ENCODE measurements at places on chromosomes 7 and 10.

- DNase-seq, result no peak
Observed at GRCh38 chr10:108014145-108014901, 849.8 kb upstream of the SORCS1 start.

GRCh38 chr10:9289811-9290210 lies 1235.3 kb downstream of the GATA3 start:
- DNase-seq, result no peak

- DNase-seq, result no peak
Observed at GRCh38 chr7:85328456-85328998, 141.7 kb upstream of the SEMA3D start.

GRCh38 chr10:50234486-50234885 lies 16.8 kb downstream of the ASAH2 start:
- no peak for DNase-seq

DNA sequence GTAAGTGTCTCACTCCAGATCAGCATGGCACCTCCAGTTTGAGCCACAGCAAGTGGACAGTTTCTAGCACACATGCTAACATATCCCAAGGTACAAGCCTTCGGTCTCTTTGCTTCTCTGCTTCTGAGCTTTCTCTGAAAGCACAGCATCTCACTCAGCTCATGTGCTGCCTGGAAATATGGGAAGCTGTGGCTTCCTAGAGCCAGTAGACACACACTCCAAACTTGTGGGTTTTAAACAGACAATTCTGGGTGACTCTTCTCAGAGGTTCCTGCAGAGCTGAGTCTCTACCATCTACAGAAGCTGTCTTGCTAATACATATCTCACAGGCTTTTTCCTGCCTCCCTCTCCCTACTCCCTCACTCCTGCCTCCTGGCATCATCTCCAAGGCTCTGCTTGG lies 23.9 kb upstream of the TMEM273 start:
- DNase-seq, result no peak

DNA sequence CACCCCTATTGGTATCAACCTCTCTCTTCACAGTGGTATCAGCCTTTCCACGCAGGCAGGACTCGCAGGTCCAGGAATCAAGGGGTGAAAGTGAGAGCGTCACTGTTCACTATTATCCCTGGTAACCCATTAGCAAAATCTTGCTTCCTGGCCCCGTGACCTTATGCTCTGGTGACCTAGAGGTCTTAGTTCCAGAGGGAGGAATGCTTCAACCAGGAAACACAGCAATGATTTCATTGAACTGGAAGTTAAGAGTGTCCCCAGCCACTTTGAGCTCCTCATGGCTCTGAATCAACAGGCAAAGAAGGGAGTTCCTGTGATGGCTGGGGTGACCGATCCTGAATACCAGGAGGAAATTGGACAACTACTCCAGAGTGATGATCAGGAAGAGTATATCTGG lies 90.6 kb downstream of the CUL2 start:
- no peak for DNase-seq

GRCh38 chr10:43170491-43170890 lies 32.2 kb downstream of the CSGALNACT2 start:
- no peak for DNase-seq

DNA sequence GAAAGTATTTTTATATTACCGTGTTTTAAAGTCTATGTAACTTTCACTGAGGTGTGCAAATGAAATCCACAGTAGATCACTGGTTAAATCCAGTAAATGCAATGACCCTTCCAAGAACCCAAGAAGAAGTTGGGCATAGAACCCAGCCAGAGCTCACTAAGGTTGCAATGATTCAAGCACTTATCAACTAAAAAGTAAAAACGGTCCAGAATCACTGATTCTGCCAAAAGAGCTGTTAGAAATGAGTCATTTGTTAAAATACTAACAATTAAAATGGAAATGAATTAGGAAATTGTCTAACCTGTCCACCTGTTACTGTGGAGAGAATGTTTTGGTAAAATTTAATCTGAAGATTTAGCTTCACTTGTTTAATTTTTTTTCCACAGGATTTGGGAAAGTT lies 74.4 kb downstream of the ANK3 start:
- DNase-seq, result no peak
